ENCODE measurements at places on chromosomes 2 and 18.
A peak's percentile ranks its signal among the peaks of the same experiment; 100 is the strongest.

DNA sequence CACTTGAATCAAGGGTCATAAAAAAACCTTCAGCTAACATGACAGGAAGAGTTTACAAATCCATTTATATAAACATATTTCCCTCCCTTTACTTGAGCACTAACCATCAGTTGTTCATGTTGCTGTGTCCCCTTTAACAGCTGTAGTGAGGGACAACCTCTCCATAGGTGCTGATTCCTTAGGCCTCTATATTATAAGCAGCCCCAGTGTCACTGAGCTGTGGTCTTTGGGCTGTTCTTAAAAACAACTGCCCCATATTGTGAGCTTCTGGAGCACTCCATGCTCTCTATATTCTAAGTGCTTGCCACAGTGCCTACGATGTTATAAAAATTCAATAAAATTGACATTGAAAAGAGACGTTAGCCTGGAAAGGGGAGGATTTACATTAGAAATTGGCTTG, 175.3 kb downstream of the ZNF385B start:
- no peak for DNase-seq

DNA sequence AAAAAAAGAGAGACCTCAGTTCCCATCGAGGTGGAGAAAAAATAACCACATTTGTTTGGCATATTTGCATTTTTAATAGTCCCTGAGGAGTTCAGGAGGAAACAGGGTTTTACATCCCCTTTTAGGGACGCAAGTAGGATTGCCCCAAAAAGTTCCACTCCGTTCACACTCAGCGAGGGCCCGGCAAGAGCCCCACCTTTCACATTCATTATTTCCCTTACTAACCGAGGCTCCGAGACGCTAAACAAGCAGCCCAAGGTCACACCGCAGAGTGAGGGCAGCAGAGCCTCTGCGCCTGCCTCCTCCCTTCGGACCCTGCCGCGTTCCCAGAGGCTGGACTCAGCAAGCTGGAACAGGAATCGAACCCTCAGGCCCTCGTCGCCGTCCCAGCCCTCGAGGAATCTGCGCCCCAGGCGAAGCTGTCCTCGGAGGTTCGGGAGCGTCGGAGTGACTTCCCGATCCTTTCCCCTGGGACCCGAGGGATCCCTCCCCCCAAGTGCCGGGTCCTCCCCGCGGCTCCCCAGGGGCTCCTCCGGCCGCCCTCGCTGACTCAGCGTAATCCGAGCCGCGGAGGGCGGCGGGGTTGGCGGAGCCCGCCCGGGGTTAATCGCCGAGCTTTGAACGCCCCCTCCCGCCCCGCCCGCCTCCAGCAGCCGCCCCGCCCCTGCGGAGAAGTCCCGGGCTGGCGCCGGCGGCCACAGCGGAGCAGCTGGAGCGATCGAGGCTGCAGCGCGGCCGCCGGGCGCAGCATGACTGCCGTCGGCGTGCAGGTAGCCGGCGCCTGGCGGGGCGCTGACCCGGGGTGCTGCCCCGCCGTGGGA, at the start of gene TMEM37:
TMEM37 (plus strand) TSS at position 700 of the 821 bp plus-strand sequence; CDS start at position 750, 50 bp downstream.
- DNase-seq: peak; percentile 58

DNA sequence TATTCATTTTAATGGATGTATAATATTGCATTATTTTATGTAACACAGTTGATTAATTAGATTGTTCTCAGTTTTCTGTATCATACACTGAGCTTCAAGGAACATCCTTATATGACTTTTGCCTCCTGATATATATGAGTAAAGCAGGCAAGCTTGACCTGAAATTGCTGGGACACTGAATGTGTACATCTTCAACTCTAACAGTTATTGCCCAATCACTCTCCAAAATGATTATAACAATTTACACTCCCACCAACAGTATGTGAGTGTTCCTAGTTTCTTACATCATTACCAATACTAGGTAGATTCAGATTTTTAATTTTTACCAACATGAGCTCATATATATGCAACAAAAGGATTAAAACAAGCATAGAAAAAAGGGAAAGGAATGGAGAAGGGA, 379.4 kb downstream of the SETBP1 start:
- no peak for DNase-seq

DNA sequence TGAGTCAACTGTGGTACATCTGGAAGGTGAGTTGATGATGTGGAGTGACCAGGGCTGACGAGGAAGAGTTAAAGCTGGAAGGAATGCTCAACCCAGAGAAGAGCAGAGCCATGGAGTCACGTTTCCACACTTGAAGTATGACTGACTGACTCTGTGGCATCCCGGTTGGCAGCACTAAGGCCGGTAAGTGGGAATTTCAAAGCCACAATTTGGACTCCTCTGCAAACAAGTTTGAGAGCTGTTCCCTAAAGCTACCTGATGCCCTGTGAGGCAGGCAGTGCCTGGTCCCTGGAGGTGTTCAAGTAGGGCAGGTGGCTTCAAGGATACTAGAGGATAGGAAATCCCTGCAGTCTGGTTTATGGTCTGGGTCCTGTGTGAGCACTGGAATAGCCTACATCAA, 69.3 kb upstream of the ITGB6 start:
- DNase-seq: no peak

DNA sequence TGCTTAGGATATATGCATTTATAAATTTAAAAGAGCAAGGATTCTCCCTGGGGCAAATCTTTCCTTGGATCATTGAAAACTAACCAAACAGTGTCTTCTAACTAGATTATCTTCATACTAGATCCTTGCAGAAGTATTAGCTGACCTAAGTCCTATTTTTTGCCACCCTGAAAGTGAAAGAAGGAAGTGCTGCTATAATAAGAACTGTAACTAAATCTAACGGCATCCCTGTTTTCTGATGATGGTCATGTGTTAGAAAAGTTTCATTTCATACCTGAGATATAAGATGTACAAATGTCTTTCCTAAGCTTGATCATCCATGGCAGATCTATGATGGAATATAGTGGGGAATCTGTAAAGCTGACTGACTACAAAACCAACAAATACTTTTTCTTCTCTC, 102.7 kb downstream of the MAP2 start:
- no peak for DNase-seq

DNA sequence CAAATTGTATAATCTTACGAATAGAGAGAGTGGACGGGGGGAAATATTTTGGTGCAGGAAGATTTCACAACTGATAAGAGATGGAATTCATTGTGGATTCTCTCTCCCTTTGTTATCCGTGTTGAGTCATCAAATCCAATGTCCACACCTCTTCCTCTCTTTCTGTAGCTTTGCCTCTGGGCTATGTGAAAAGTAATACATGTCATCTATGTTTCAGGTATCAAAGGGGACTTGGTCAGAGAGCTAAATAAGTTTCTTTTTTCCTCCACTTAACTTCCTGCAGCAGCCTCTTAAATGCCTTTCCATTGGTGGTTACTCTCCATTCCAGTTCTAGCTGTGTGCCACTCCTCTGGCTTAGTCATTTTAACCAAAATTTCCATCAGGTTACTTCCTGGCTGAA, 169.3 kb upstream of the NXPH2 start:
- DNase-seq: no peak

DNA sequence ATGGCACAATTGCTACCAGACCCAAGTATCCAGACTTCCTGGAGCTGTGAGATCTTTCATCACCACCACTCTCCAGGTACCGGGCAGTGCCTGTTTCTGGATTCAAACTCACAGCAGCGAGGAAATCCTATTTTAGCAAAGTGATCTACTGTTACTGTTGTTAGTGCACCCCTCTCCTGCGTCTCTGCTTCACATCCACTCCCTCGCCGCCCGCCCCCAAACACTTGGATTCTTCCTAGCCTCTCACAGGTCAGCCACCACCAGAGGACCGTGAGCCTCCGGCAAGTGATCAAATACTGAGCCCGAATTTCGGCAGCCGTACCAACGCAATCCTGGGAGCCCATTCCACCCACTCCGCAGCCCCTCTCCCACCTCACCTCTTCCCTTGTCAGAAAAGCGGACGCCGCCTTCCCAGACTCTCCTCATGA, 519 bp downstream of the METTL4 start:
- DNase-seq: peak; percentile 55

DNA sequence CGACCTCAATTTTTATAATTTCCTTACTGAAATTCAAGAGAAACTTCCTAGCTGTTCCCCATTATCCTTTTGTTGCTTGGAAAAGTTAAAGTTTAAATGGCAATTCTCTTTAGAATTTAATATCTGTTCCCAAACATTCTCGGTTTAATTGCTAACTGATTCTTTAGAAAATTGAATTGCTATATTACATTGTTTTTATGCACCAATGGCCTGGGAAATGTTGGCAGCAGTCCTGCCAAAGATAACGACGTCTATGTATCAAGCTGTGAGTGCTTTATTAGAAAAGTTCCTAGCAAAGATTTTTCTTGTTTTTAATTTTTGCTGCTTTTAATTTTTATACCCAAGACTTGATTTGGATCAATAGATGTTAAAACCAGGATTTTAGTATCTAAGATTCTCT, 167.8 kb upstream of the HDAC4 start:
- no peak for DNase-seq

DNA sequence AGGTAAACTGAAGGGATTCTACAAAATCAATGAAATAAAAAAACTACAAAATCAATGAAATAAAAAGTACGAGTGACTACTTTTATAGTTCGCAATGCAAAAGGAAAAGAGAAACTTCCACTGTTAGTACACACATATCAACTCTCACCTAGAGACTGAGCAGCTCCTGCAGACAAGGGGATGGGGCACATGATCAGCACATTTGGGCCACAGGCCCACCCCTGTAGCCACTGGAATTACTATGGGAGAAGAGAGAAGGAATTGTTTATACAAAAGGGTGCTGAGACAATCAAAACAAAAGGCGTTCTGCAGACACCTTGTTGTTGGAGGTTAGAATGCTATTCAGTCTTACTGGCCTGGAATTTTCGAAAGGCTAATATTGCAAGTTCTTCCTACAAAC, 34.7 kb upstream of the CD226 start:
- no peak for DNase-seq

DNA sequence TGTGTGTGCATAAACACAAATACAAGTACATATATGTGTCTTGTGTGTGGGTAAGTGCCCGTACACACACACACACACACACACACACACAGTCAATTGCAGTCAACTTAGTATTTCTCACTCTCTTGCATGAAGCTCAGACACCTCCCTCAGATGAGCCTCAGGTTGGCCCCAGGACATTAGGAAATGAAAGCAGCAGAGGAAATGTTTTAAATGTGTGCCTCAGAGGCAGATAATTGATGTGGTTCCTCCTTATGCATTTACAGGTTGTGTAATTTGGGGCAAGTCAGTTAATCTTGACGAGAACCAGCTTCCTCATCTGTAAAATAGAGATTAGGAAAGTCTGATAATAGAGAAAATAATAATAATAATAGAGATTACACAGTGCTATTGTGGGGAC, 814.0 kb upstream of the ID2 start:
- DNase-seq: no peak

- DNase-seq: no peak
Measured at GRCh38 chr2:21014364-21015280, 29.3 kb downstream of the APOB start.

GRCh38 chr2:66899109-66899508, 464.2 kb downstream of the MEIS1 start:
- no peak for DNase-seq

- no peak for DNase-seq
Measured at GRCh38 chr2:173021939-173022371, 53.7 kb upstream of the MAP3K20 start.

- no peak for DNase-seq
Measured at GRCh38 chr18:62490967-62491695, 31.7 kb upstream of the ZCCHC2 start.

All from NCI-H524 (cell line).